A172 (cell line): ENCODE measurements at places on chromosomes 12 and 14. TPM values are rescaled to one million over a fixed set of nuclear protein-coding genes. Genes with fewer than 3 reads are reported as not detected.

The BHLHE41 gene
- 0.21 and 0.41 TPM in 2 replicates for total RNA-seq

GRCh38 chr12:109239179-109239578, 69.9 kb downstream of the FOXN4 start:
- DNase-seq: peak; percentile 50

DNA sequence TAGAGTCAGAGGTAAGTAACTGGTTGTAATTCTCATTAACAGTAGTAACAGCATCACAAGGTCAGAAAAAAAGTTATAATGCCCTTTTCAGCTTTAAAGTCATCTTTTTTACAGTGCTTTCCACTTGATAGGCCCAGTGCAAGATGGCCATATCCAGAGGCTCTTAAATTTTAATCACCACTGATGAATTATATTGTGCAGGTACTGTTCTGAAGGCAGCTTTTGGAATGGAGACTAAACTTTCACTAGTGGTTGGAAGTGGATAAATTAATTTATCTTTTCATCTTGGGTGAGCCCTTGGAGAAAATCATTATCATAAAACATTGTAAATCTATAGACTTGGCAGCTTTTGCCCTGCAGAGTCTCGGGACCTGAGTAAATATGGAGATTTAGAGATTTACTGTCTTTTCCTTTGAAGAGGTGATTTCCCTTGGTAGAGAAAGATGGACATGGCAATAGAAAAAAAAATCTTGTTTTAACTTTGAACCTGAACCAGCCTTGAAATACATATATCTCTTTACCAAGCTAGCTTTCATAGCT, 969.1 kb upstream of the NOVA1 start:
- DNase-seq: no peak

The CCDC85C gene
- total RNA-seq: 49.6 and 84.9 TPM in 2 replicates

GRCh38 chr12:14558473-14558959, 9.2 kb downstream of the PLBD1 start:
- no peak for DNase-seq

- no peak for DNase-seq
Measured at GRCh38 chr12:84596266-84596665, 316.3 kb downstream of the SLC6A15 start.

The GNPNAT1 gene
- total RNA-seq: 21.3 and 78.2 TPM in 2 replicates

GRCh38 chr14:64998455-64998931, 11.8 kb downstream of the FNTB start:
- DNase-seq: no peak
